Hematopoietic multipotent progenitor cell treated with erythropoietin and hydrocortisone succinate and interleukin-3 and kit ligand, for 4 days (in vitro differentiated cells): ENCODE measurements at places on chromosomes 4 and X.

DNA sequence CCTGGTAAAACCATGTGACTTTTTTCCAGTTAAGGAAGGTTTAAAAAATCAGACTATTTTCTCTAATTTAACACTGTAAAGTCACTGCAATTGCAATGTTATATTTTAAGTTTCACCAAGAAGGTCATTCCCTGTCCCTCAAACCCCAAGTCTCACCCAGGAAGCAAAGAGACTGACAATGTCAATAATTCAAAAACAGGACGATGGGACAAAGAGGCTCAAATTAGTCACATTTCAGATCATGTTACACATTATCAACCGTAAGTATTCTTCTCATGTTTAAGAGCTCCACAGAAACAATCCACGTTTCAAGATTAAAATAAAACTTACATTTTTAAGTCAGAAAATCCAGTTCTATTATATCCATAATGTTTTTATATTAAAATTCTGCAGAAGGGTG lies 13.2 kb downstream of the SHISA3 start:
- DNase-seq = no peak

DNA sequence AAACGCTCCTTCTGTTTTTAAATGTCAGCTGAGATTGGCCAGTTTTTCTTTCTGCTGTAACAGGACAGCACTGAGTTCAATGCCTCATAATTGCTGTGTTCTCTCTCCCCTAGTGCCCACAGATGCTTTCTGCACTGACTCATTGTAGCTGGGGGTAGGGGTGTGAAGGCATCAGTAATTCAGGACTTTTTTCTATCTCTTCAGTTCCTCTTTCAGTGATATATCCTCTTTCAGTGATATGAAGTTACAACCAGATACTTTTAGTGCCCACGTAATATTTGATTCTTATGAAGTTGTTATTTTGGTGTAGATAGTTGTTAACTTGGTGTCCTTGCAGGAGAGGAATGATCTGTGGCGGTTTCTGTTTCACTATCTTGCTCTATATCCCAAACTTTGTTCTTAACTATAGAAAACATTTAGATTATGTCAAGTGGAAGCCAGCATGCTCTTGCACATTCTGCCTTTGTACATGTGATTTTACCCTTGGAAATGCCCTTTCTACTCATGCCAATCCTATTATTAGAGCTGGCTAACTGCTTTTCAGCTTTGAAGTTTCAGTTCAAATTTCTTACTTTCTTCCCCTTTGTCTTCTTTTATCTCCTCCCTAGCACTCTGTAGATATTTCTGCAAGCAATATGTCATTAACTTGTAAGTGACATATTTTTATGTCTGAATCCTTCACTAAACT lies 1258.4 kb downstream of the FAM133A start:
- DNase-seq = no peak

DNA sequence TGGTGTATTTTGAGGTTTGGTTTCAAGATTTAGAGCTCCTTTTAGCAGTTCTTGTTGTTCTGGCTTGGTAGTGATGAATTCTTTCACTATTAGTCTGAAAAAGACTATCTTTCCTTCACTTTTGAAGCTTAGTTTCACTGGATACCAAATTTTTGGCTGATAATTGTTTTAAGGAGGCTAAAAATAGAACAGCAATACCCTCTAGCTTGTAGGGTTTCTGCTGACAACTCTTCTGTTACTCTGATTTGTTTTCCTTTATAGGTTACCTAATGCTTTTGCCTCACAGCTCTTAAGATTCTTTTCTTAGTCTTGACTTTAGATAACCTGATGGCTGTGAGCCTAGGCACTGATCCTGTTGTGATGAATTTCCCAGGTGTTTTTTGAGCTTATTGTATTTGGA lies 33.6 kb upstream of the HEPH start:
- no peak for DNase-seq

- no peak for DNase-seq
These were observed 33.6 kb downstream of the GSPT2 start for GRCh38 chrX:51776851-51777250.

- no peak for DNase-seq
These were observed 7.9 kb downstream of the VEGFC start for GRCh38 chr4:176784816-176785215.

DNA sequence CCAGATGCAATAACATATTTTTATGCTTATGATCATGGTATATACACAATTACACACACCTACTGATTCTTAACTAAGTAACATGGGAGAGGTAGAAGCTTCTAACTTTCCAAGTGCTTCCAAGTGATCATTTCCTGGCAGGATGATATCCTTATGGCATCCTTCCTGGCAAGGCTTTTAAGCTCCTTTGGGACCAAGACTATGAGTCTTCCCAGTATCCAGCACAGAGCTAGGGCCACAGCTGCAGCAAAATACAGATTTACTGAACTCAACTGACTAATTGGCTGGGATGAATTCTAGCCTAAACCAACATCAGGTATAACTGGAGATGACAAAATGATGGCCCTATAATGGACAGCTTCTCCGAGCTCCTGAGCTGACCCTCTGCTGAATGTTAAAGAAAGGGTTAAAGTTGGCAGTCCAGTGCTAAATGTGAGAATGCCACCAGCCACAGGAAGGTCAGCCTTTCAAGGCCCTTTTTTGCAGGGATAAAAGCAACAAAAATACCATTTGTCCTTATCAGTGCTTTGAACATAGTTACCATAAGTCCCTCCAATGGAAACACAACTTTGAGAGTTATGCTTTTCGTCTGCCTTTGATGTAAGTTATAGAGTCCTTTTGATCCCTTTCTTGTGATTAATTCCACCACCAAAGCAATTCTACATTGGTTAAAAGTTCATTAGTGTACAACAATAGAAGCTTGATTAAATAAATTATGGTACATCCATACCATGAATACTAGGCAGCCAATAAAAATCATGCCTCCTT lies 73.4 kb downstream of the MGST2 start:
- DNase-seq = no peak

DNA sequence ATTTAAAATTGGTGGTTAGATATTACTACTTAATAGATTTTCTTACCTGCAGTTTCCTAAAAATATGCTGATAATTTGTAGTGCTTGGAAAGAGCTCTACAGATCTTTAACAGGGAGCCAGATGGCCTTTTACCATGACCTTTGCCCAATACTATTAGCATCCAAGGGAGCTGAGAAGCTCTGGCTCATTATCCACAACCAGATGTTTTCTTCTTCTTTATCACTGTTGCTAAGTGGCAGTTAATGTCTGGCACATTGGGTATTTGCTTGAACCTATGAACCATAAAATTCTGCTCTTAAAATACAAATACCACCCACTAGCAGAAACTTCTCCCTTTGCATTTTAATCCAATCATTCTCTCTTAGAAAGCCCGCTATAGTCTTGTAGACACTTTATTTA lies 1480.3 kb downstream of the C4orf33 start:
- no peak for DNase-seq

GRCh38 chr4:133596459-133596858 lies 447.4 kb downstream of the PCDH10 start:
- DNase-seq = no peak

DNA sequence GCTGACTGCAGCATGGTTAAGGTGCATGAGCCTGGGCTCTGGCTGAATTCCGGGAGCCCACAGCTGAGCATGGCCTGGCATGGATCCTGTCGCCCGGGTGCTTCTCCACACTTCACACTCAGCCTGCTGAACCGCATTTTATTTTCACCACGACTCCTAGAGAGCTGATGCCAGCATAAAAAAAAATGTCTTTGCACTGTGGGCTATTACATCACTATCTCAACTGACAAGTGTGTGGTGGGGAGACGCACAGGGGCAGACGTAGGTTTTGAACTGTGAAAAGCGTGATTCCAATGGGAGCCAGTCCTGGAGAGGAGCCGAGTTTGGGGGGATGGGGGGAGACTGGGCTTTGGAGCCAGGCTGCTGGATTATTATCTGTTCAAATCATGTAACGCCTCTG lies 36.8 kb downstream of the BCOR start:
- no peak for DNase-seq

DNA sequence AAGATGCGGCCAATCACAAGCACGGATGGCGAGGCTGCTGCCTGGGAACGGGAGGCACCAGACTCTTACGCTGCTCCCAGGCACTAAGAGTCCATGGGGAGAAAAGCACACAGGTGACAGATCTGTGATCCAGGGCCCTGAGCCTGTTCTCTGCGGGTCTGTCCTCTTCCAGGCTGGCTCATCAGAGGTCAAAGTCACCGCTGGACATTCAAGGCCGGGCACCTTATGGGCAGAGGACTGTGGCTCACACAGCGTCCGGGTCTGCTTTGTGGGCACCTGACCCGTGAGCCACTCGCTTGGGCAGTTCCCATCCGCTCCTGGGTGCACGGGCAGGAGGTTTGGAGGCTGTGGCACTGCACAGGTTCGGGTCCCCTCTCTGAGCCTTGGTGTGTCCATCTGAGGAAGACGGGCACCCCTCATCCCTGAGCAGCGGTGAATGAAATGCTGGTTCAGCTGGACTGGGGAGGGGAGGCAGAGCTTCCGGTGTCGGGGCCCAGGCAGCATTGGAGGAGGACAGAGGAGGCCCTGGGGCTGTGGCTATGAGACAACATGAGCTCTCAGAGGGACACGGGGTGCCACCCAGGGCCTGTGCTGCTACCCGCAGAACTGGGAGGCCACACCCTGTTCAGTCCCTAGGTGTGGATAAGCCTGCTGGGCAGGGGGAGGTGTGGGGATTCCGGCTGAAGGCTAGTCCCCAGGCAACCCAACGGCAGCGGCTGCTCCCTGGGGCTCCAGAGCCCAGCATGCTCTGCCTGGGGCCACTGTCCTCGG lies 61.2 kb upstream of the AFAP1 start:
- DNase-seq = no peak

DNA sequence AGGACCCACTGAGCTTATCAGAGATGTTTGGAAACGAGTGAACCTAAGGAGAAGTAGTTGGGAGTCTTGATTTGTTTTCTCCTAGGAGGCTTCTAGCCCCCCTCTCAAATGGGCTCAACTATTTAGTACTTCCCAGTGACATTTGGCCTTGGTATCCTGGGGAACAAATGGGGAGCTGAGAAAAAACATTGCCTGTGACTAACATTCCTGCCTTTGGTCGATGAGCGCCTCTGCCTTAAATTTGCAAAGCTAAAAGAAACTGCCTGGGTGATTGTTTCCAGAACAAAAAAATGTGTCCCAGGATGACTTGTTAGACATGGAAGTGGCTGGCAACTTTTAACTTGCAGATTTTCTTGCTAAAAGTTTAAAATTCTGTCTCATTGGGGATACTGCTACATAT lies 58.8 kb upstream of the IGFBP7 start:
- DNase-seq = no peak

GRCh38 chr4:165011403-165011802 lies 20.4 kb upstream of the TRIM60 start:
- DNase-seq = no peak

GRCh38 chrX:39929379-39930025 lies 168.3 kb downstream of the BCOR start:
- DNase-seq = no peak

GRCh38 chr4:144754562-144755410 lies 108.8 kb downstream of the HHIP start:
- DNase-seq = peak; percentile 22

DNA sequence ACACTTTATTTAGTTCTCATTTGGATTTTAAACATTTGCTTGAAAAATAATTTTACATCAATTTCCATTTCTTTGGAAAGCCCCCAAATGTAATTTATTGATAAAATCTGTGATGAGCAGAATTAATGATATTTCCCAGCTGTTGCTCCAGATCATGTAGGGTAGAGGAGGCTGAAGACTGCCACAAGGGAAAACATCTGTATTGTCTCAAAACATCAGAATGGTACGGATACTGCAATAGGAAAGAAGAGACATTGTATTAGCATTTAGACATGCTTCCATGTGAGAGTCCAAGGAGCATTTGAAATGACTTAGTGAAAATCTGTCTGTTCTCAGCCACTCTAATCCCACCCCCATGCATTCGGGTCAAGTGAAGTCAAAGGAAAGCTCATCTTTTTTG lies 14.4 kb downstream of the ADH1A start:
- no peak for DNase-seq

GRCh38 chrX:41616935-41617334 lies 71.8 kb upstream of the GPR34 start:
- no peak for DNase-seq
